Activated CD8-positive, alpha-beta T cell treated with anti-CD3 and anti-CD28 coated beads, Interleukin-2, amount 10 ng/mL, durations not matched to agents 7 days and 5 days (primary cell): ENCODE measurements at places on chromosomes 4 and X.

DNA sequence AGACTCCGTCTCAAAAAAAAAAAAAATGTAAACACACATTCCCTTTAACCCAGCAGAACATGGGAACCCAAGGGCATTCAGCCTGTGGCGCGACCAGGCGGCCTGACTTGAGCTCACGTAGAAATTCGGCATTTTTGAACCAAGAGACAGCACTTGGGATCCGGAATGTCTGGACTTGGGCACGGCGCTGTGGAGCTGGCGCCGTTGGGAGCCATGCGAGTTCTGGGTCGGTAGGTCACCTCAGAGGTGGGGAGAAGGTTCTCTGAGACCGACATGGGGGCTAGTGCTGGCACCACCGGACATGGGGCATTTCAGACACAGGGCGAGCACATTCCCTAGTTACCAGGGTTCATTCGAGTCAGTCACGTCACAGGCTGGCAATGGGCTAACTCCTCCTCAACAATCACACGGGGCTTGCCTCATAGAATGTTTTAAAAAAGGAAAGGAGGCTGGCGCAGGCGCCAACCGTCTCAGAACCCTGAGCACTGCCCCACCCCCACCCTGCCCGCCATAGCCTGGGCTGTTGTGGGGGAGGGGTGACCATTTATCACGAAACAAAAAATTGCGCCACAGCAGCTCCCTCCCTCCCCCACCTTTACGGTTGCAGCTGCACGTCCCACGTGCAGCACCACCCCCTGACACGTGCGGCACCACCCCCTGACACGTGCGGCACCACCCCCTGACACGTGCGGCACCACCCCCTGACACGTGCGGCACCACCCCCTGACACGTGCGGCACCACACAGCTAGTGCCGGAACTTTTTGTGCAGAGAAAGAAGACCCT, at the start of gene TEX28:
Gene TEX28 (minus strand): TSS at position 334 of the 784 bp plus-strand sequence. CDS start 3,007 bp downstream, outside the sequence.
- no peak within 1 kb of the TSS for H3K4me3 ChIP-seq
- DNase-seq: no peak
- no peaks in the 10 kb centered on the region for H3K36me3 ChIP-seq

DNA sequence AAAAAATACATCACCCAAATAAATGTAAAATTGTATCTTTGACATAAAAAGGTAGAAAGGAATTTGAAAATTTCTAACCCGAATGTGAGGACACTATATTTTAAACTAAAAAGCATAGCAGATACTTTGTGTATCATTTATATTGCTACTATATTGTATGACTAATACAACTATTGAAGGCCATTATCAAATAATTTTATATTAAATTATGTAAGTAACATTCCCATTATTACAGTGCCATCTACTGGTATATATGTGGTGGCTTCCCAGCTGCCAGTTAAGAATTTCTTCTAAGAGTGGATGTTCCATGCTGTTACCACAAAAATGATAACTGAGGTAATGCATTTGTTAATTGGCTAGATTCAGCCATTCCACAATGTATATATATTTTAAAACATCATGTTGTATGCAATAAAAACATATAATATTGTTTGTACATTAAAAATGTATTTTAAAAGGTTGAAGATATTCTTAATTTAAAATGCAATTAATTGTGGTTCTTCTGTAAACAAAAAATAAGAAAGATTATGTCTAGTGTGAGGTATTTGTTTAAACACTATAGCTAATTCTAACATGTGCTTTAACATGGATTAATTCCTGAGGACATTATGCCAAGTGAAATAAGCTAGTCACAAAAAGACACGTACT, 65.3 kb downstream of the EGF start:
- H3K4me3 ChIP-seq: no peak overlapping the region
- H3K27me3 ChIP-seq: peaks cover 46% of the 10 kb centered on the region
- H3K4me1 ChIP-seq: peaks cover 5% of the 10 kb centered on the region
- no peaks in the 10 kb centered on the region for H3K36me3 ChIP-seq
- no peak for DNase-seq

- no peaks in the 10 kb centered on the region for H3K4me1 ChIP-seq
- H3K27me3 ChIP-seq: peaks cover 27% of the 10 kb centered on the region
- H3K36me3 ChIP-seq: no peaks in the 10 kb centered on the region
- H3K27ac ChIP-seq: no peak overlapping the region
- H3K4me3 ChIP-seq: no peak overlapping the region
Observed at GRCh38 chr4:47690611-47691010, 147.3 kb downstream of the CORIN start.

DNA sequence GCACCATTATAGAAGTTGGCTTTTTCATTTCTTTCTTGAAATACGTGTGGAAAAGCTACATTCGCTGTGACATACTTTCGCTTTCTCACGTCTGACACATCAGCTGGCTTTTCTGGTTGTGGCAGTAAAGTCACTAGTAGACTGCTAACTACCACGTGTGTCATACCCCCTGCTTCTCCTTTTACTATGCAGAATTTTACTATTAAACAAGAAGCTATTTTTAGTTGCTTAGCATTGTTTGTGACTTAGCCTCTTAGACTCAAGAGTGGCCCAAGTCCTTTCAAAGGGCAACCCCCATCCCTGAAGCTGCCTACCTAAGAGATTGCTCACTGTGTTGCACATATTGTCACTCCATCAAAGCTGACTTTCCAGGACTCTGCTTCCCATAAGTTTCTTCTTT, 2.1 kb upstream of the IL2 start:
- H3K4me3 ChIP-seq: peak overlapping the region; percentile 76
- no peaks in the 10 kb centered on the region for H3K36me3 ChIP-seq
- DNase-seq: peak; percentile 61
- no peaks in the 10 kb centered on the region for H3K27me3 ChIP-seq
- H3K4me1 ChIP-seq: peaks cover 43% of the 10 kb centered on the region
